Effector memory CD4-positive, alpha-beta T cell (primary cell): ENCODE measurements at places on chromosomes 12 and 14.

GRCh38 chr12:105723494-105723893 lies 393.0 kb downstream of the C12orf75 start:
- DNase-seq: no peak

GRCh38 chr14:23513005-23513817 lies 38.4 kb downstream of the ZFHX2 start:
- DNase-seq: no peak

DNA sequence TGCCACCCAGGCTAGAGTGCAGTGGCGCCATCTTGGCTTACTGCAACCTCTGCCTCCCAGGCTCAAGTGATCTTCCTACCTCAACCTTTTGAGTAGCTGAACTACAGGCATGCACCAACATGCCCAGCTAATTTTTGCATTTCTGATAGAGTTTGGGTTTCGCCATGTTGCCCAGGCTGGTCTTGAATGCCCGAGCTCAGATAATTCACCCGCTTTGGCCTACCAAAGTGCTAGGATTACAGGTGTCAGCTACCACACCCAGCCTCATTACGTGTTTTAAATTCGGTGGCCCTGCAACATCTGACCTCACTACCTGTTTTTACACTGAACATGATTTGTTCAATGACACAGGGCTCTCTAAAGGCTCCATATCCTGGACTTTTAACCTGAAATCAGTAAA lies 22.9 kb upstream of the RDH16 start:
- DNase-seq: no peak

DNA sequence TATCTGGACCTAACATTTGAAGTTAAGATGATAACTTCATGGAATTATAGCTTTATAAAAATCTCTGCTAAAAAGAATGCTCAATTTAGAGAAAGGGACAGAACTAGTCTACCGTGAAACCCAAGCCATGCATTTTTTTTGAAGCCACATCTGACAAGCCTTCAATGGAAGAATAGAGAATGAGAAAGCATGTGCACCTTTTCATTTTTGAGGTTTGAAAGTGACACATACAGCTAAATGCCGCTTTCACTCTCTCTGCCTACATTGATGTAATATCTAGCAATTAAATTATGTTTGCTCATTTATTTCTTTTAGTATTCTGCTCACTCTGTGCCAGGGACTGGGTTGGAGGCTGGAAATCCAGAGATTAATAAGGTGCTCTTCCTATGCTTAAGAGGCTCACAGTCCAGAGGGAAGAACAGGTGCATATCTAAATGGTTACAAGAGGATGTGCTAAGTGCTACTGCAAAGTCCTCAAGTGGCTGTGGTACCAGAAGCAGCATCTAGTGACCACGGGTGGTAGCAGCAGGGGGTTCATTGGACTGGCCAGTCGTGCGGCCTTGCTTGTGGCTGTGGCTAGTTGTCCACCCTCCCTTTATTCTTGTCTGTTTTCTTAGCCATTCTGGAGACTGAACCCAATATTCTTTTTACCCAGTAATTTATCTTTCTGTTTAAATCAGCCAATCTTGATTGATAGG lies 60.4 kb downstream of the PPP1R36 start:
- no peak for DNase-seq

DNA sequence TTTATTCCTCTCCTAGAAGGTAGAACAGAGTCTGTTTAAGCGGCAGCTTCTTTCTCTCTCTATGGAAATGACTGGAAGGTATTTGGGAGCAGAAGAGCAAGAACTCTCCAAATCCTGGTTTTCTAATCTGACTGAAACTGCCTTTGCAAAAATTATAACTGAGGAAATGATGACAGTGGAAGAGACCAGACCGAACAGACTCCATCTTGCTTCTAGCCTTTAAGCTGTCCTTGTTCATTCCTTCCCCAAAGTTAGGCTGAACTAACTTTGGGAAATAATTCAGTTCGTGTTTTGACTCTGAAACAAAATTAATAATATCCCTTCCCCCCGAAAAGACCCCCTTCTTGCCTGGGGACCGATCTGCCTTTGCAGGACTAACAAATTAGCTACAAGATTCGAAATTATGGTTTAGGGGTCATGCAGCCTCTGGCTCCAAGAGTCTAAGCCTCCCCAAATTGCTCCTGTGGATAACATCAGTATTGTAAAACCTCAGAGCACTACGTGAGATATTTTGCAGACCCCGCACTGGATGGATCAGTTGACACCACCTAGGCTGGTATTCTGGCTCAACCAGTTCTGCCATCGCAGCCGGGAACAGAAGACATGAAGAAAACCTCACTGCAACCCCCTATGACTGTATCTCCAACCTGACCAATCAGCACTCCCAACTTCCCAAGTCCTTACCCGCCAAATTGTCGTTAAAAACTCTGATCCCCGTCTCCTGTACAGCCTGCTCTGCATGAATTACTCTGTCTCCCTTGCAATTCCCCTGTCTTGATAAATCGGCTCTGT lies 14.1 kb downstream of the SELPLG start:
- no peak for DNase-seq

DNA sequence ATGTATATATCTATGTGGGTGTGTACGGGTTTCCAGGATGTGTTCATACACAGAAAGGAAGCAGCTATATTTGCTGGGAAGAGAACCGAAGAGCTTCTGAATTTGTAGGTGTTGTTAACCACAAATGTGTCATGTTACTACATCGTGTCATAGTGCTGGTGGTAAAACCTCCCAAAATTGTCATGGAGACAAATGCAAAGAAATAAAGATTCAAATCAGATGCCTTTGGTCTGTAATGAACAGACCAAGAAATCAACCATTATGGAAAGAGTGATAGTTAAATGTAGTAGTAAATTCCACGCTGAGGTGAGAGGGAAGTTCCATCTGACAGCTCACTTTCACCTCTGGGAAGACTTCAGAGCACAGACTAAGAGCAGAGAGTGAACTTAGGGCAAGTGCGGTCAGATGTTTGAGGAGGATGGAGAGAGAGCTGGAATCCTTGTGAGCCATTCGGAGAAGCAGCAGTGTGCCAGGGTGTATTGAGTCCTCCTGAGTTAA lies 487.5 kb downstream of the TMEM121 start:
- DNase-seq: no peak

DNA sequence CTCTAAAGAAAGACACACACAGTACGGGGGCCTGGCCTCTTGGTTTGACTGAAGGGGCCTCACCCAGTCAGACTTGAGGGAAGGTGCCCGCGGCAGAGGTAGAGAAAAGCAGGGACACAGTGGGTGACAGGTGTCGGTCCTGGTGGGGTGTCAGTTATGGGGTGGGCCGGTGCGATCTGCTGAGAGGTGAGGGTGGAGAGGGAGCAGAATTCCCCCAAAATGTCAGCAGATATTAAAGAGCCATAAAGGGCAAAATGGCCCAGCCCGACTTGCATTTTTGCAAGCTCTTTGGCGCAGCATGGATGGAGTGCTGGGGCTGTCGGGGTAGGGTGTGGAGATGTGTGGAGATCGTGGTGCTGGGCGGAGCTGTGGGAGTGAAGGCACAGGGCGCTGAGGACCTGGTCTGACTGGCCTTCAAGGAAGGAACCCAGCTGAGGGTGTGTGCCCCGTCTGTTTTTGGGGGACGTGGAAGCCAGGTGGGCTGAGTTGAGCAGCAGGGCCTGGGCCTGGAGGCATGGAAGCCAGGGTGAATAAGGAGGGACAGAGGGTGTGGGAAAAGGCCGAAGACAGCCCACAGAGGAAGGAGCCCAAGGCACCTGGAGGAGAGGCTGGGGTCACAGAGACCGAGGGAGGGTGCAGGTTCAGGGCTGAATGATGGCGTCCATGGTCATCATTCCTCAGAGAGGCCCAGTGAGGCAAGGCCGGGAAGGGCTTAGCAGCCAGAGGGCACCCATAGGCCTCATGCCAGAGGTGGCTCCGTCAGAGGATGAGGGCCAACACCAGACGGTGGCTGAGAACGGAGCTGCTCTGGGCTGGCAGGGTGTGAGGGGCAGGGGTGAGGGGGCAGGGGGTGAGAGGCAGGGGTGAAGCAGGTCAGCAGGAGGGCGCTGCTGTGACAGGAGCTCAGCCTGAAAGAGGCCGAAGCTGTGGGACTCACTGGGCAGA lies 48.2 kb upstream of the DYNC1H1 start:
- no peak for DNase-seq

- no peak for DNase-seq
These were observed 30.6 kb downstream of the RESF1 start for GRCh38 chr12:31989571-31990362.

DNA sequence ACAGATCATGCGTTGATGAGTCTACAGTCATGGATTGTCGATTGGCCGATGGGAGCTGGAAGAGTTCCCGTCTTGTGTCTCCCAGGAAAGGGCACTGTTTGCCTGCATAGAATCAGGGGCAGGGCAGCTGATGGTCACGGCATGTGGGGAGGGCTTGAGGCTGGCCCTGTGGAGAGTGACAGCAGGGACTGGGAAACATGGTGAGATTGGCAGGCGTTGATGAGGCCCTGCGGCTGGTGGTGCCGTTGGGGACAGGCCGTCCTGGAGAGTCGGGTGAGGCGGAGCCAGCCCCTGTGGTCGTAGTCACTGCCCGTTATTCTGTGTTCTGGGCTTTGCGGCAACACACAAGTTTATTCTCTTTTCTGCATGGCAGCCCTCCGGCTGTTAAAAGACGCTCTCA lies 52.9 kb downstream of the TECPR2 start:
- DNase-seq: no peak

DNA sequence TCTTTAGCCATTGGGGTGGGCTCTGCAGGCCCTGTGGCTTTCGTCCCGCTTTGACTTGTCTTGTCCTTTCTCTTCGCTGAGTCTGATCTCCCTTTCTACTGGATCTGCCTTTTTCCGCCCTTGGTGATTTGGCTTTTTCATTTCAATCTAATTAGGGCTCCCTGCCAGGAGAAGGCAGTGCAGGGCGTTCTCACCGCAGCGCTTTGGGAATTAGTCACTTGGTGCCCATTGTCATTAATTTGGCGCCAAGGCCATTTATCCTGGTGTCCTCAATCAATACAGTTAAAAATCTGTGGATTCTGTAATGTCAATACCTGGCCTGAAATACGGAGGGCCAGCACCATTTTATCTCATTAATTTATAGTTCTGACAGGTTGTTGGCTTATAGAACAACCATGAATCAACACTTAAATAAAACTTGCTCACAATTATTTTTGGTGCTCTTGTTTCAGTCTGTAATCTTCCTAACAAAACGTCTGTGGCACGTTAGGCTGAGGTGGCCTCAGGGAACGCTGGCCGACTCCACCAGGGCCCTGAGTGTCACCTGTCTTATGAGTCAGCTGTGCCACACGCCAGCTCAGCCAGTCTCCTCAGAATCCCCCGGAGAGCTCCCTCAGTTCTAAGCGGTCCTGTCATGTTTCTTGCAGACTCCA lies 115.7 kb downstream of the BEGAIN start:
- DNase-seq: no peak
